Hair follicle dermal papilla cell (primary cell): ENCODE measurements at places on chromosomes 11 and 22. TPM values are rescaled to one million over a fixed set of nuclear protein-coding genes. Genes with fewer than 3 reads are reported as not detected.

Gene TRIM49
- not detected in 2 replicates for total RNA-seq

Gene AGBL2
- 0.49 and 1.3 TPM in 2 replicates for total RNA-seq

Gene RTN4RL2
- 0.12 and 0.49 TPM in 2 replicates for total RNA-seq

Gene FUT4
- 9.8 and 11.8 TPM in 2 replicates for total RNA-seq

Gene APOL3
- 15.4 and 19.1 TPM in 2 replicates for total RNA-seq

Gene DAGLA
- 2.2 and 3.4 TPM in 2 replicates for total RNA-seq

Gene ZBED4
- 13.1 and 14.8 TPM in 2 replicates for total RNA-seq

Gene MFRP
- under 0.01 and 0.12 TPM in 2 replicates for total RNA-seq

Gene NXPE1
- total RNA-seq = not detected in 2 replicates

Gene OR8H1
- not detected in 2 replicates for total RNA-seq

Gene IGSF22
- total RNA-seq = under 0.01 TPM in 1 of 2 replicates, not detected in the other

Gene TPBGL
- total RNA-seq = not detected in 2 replicates

Gene NLRP14
- 0.16 and 0.24 TPM in 2 replicates for total RNA-seq

Gene POU2AF2
- total RNA-seq = not detected in 2 replicates

Gene KCNK4
- total RNA-seq = 0.12 TPM in 1 of 2 replicates, not detected in the other

Gene PRPF19
- total RNA-seq = 47.1 and 47.5 TPM in 2 replicates

Gene SHANK2
- 0.85 and 0.97 TPM in 2 replicates for total RNA-seq

Gene ENTHD1
- not detected in 2 replicates for total RNA-seq

Gene SESN3
- 15.8 and 24.7 TPM in 2 replicates for total RNA-seq

Gene SLC6A5
- not detected in 2 replicates for total RNA-seq

Gene OR51V1
- total RNA-seq = not detected in 2 replicates

Gene PANX3
- not detected in 2 replicates for total RNA-seq

Gene RAG1
- total RNA-seq = 0.85 and 0.97 TPM in 2 replicates

Gene CBLIF
- not detected in 2 replicates for total RNA-seq

Gene MS4A1
- total RNA-seq = not detected in 2 replicates

Gene GLB1L2
- total RNA-seq = 0.73 and 2.4 TPM in 2 replicates

Gene PSMA1
- total RNA-seq = 79.5 and 80.0 TPM in 2 replicates

Gene STARD10
- total RNA-seq = 26.7 and 29.2 TPM in 2 replicates

Gene POTEH
- total RNA-seq = not detected in 2 replicates
